ENCODE measurements at places on chromosomes 11 and 22. TPM values are rescaled to one million over a fixed set of nuclear protein-coding genes. Genes with fewer than 3 reads are reported as not detected.

APOA5 gene
- total RNA-seq: not detected

PRR33 gene
- not detected for total RNA-seq

SCN2B gene
- not detected for total RNA-seq

OR8A1 gene
- not detected for total RNA-seq

PKDREJ gene
- not detected for total RNA-seq

MS4A13 gene
- total RNA-seq: not detected

RBMXL2 gene
- 0.08 TPM for total RNA-seq

CELF1 gene
- 43.2 TPM for total RNA-seq

DGCR6 gene
- total RNA-seq: 0.53 TPM

DCDC1 gene
- 0.08 TPM for total RNA-seq

CFAP300 gene
- total RNA-seq: 5.5 TPM

LRRC74B gene
- total RNA-seq: not detected

SHANK2 gene
- 0.30 TPM for total RNA-seq

MMP27 gene
- total RNA-seq: 1.3 TPM

SLC7A4 gene
- 0.23 TPM for total RNA-seq

CHRM1 gene
- not detected for total RNA-seq

CATSPERZ gene
- total RNA-seq: 0.15 TPM

OR51B2 gene
- not detected for total RNA-seq

PLAAT4 gene
- total RNA-seq: 8.3 TPM

DDX10 gene
- 16.6 TPM for total RNA-seq

IGF2 gene
- 0.83 TPM for total RNA-seq

SOX6 gene
- total RNA-seq: 8.0 TPM
